GDM1 (cell line): ENCODE measurements at places on chromosomes 12 and 14.

- no peak for DNase-seq
These were observed 44.1 kb downstream of the TSPAN11 start for GRCh38 chr12:30970559-30971197.

DNA sequence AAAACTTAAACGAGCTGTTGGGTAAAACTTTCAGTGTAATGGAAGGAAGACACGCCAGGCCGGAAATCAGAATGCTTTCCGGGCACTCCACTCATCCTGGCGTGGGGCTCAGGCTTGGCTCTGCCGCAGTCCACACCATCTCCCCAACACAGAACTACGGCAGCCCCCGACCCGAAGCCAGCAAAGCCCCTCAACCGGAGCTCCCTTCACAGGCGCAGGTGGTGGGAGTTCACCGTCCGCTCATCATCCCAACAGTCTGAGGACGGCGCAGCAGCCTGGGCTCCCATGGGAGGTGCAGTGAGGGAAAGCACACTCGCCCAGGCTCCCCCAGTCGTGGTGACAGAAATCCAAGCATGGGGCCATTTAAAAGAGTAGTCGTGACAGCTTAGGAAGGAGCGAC lies 11.0 kb upstream of the MMP17 start:
- no peak for DNase-seq

- DNase-seq, result no peak
These were observed 101.3 kb downstream of the PTPRO start for GRCh38 chr12:15423629-15424028.

DNA sequence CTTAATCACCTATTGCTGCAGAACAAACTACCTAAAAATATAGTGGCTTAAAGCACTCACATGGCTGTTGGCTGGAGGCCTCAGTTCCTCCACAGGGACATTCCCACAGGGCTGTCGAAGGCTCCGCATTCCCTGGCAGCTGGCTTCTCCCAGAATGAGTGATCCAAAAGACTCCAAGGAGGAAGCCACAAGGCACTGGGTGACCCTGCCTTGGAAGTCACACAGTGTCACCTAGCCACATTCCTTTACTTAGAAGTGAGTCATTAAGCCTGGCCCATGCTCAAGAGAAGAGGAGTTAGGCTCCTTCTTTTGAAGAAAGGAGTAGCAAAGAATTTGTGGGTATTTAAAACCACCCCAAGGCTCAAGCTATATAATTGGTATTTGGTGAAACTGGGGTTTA lies 63.9 kb upstream of the MAP1LC3B2 start:
- DNase-seq, result no peak
